CD4-positive, alpha-beta memory T cell (primary cell): ENCODE measurements at places on chromosomes 16 and 17. TPM values are rescaled to one million over a fixed set of nuclear protein-coding genes. Genes with fewer than 3 reads are reported as not detected.

DNA sequence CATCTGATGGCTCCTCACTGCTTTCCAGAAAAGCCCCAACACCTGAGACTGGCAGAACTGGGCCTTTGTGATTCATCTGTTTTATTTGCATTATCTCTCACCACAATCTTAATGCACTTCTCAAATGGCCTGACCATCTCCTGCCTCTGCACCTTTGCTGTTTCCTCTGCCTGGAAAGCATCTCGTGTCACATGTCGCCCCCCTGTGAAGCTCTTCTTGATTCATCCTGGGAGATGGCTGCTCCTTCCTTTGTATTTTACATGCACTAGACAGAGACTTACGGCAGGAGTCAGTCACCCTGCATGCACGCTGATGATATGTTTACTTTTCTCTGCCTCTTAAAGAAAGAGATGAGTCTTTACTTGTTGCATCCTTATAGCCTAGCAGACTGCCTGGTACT, 30.0 kb downstream of the HNF1B start:
- no peak overlapping the region for H3K4me3 ChIP-seq
- H3K27ac ChIP-seq = no peak overlapping the region
- no peaks in the 10 kb centered on the region for H3K36me3 ChIP-seq
- H3K4me1 ChIP-seq = no peaks in the 10 kb centered on the region

PERCC1 gene
- 0.49 TPM for total RNA-seq

KSR1 gene
- 33.2 TPM for total RNA-seq

- no peaks in the 10 kb centered on the region for H3K27me3 ChIP-seq
- no peaks in the 10 kb centered on the region for H3K36me3 ChIP-seq
- DNase-seq = no peak
- no peak overlapping the region for H3K27ac ChIP-seq
- no peak overlapping the region for H3K4me3 ChIP-seq
- H3K4me1 ChIP-seq = no peaks in the 10 kb centered on the region
Observed at GRCh38 chr16:86893506-86893905, 315.2 kb downstream of the FOXL1 start.

SIRT7 gene
- 91.9 TPM for total RNA-seq

DNA sequence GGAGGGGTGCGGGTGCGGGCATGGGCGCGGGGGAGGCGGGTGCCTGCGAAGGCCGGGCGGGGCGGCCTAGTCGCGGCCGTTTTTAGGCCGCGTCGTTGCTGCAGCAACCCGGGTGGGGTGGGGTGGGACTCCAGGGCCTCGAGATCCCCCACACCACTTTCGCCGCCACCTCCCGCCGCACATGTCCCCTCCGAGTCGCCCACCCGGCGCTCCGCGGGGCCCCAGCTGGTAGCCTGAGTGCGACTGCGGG, 11.3 kb downstream of the TBX2 start:
- DNase-seq = no peak
- H3K27ac ChIP-seq = no peak overlapping the region
- peaks cover 20% of the 10 kb centered on the region for H3K4me1 ChIP-seq
- peaks cover 39% of the 10 kb centered on the region for H3K27me3 ChIP-seq

PIK3R5 gene
- 89.4 TPM for total RNA-seq

DNA sequence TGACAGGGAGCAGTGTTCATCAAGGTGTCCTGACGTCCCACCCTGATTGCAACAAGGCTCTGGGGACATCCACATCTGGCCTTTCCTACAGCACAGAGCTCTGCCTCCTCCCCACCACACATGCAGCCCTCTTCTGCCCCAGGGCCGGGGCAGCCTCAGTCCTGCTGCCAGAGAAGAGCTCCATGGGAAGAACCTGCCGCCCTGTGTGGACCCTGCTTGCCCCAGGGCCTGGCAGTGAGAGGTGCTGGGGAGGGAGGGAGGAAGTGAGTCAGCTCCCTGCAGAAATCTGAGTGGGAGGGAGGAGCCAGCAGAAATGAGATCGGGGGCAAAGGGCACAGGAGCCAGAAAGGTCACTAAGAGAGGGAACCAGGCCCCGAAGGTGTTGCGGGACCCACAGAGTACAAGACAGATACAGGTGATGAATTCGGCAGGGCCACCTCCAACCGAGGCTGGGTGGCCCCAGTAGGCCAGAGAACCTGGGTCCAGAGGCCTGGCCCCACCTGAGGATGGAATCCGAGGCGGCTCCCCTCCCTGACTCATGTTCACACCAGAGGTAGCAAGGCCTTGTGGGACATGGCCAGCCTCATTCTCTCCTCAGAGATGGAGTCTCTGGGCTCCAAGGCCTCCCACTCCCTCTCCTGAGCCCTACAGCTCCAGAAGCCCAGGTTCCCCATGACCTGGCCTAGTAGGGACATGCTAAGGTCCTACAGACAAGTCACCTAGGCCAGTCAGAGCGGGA, 24.8 kb downstream of the MYO18A start:
- peak overlapping the region; percentile 11 for H3K4me3 ChIP-seq
- peaks cover 35% of the 10 kb centered on the region for H3K4me1 ChIP-seq
- peak overlapping the region; percentile 55 for H3K27ac ChIP-seq
- DNase-seq = peak; percentile 24
- no peaks in the 10 kb centered on the region for H3K36me3 ChIP-seq

GRAP gene
- 75.8 TPM for total RNA-seq
